ENCODE measurements at places on chromosomes 5 and 9. TPM values are rescaled to one million over a fixed set of nuclear protein-coding genes. Genes with fewer than 3 reads are reported as not detected.

The GAS1 gene
- total RNA-seq, result 8.5 TPM

The SERF1A gene
- total RNA-seq, result 14.0 TPM

The DDX4 gene
- total RNA-seq, result not detected

The LRRC70 gene
- 0.24 TPM for total RNA-seq

The CCDC171 gene
- 1.0 TPM for total RNA-seq

The HAVCR1 gene
- not detected for total RNA-seq

The GLE1 gene
- 27.0 TPM for total RNA-seq

The PARP8 gene
- 4.3 TPM for total RNA-seq

The CDH9 gene
- 0.13 TPM for total RNA-seq

The TAL2 gene
- not detected for total RNA-seq

The URM1 gene
- total RNA-seq, result 39.4 TPM

The SPINK4 gene
- not detected for total RNA-seq

The CNTNAP3B gene
- 5.3 TPM for total RNA-seq

The TIMD4 gene
- total RNA-seq, result not detected

The SECISBP2 gene
- 23.2 TPM for total RNA-seq

The SPTLC1 gene
- total RNA-seq, result 80.0 TPM

The SPINK13 gene
- total RNA-seq, result not detected

The ADRB2 gene
- 0.65 TPM for total RNA-seq

The EIF4E1B gene
- not detected for total RNA-seq

The PCDH1 gene
- 7.4 TPM for total RNA-seq

The INSL6 gene
- total RNA-seq, result not detected

The PCDHB9 gene
- total RNA-seq, result 0.08 TPM

The GLRA1 gene
- total RNA-seq, result not detected

The SEC61B gene
- 169 TPM for total RNA-seq

Data from epithelial cell of alveolus of lung (primary cell).